ENCODE measurements at places on chromosomes 11 and 22.

DNA sequence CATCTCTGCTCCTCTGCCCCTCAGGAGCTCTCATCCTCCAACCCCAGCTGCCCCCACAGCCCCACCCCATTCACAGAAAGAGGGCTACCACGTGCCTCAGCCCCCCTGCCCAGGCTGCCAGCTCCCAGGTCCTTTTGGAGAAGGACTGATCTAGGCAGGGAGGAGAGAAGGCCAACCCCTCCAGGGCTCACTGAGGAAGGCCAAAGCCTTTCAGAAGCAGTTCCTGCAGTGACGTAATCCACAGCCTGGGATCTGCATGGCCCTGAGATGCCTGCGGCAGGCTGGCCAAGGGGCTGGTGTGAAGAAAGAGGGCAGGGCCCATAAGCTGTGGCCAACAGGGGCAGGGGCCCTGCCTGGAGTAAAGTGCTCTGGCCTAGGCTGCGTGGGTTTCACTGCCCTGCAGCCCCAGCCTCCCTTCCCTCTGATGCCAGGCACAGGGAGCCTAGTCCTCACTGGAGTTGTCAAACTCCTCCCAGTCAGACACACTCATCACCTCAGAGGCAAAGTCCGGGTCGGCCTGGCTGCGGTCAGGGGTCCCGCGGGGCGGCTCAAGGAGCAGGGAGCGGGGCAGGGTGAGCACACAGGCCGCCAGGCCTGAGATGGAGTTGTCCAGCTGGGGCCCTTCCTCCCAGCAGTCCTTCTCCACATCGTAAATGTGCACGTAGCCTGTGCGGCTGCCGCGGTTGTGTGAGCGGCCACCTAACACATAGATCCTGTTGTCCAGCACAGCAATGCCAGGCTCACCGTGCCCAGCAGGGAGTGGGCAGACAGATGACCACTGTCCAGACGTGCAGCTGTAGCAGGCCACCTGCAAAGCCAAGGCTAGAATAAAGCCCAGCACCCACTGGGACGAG, 4.2 kb upstream of the SCARF2 start:
- DNase-seq = no peak

DNA sequence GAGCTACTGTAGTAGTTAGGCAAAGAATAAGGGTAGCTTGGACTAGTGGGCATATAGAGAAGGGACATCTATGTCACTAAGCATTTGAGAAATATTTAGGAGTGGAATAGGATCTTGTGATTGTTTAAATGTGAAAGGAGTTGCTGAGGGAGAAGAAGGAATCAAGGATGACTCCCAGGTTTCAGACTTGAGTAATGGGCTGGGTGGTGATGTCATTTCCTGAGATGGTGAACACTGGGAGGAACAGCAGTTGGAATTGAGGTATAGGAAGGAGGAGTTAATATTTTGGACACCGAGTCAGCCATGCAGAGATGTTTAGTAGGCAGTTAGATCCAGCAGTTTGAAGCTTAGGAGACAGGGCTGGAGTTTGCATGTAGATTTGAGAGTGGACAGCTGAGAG, 40.1 kb downstream of the REXO2 start:
- no peak for DNase-seq

DNA sequence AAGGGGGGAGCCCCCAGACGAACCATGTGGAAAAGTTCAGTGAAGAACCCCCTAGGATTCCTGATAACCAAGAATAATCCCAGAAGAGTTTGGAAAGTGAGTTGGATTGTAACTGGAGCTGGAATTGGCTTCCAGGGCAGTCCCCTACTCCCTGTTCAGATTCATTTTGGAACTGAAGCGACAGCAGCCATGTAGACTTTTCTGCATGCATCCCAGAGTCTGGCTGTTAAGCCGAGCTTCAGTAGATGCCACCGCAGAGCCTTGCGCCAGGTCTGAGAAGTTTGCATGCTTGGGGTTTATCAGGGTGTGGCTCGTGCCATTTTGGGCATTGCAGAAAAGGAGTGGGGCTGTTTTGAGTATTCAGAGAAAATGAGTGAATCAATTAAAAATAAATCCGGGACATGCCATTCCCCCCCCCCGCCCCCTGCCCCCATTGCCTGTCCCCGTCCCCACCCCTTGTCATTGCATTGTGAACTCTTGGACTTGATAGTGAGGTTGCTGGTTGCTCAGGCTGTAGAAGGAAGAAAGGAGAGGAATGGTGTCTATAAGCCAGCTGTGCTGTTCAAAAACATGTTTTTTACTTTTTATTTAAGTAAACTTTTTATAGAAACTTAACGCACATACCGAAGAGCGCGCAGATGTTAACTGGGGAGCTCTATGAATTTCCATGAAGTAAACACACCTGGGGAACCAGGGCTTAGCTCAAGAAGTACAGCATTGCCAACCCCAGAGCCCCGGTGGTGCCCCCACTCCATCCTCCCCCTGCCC, 71.2 kb downstream of the LDLRAD3 start:
- no peak for DNase-seq

DNA sequence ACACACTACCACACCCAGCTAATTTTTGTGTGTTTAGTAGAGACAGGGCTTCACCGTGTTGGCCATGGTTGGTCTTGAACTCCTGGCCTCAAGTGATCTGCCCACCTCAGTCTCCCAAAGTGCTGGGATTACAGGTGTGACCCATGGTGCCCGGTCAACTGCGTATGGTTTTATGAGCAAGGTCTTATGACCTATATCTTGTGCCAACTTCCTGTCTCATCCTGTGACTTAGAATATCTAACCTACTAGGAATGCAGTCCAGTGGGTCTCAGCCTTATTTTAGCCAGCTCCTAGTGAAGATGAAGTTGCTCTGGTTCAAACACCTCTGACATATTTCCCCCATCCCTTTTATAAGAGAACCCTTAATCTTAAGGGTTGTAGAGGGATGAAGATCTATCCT, 66.1 kb upstream of the OR5AN1 start:
- DNase-seq = no peak

Data from GM20000 (cell line).